ENCODE measurements at places on chromosomes 13 and 19.
A peak's percentile ranks its signal among the peaks of the same experiment; 100 is the strongest.

DNA sequence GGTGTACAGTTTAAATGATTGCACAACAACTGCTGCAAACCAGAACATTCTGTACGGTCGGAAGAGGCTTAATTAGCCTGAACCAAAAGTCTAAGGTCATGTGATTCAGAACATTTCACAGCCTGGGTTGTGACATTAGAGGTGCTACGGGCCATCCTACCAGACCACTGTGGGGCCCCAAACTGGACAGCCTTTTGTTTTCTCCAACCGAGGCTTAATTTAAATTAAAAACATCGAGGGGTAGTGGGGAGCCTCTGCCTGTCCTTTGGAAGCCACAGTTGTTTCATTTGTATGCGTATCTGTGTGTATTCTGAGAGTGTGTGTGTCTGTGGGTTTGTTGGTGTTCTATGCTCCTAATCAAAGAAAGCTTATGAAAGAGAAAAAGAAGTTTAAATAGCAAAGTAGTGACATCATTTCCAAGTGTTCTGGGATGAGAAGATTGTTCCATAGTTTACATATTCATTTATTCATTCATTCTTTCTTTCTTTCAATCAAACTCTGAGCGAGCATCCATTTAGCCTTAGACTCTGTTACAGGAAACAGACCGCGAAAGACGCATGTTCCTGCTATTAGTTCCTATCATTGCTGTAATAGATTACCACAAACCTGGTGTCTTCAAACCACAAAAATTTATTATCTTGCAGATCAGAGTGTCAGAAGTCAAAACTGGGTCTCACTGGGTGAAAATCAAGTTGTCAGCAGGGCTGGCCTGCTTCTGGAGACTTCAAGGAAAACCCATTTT is 444.8 kb downstream of the FOXO1 start:
- peak; percentile 34 for DNase-seq

DNA sequence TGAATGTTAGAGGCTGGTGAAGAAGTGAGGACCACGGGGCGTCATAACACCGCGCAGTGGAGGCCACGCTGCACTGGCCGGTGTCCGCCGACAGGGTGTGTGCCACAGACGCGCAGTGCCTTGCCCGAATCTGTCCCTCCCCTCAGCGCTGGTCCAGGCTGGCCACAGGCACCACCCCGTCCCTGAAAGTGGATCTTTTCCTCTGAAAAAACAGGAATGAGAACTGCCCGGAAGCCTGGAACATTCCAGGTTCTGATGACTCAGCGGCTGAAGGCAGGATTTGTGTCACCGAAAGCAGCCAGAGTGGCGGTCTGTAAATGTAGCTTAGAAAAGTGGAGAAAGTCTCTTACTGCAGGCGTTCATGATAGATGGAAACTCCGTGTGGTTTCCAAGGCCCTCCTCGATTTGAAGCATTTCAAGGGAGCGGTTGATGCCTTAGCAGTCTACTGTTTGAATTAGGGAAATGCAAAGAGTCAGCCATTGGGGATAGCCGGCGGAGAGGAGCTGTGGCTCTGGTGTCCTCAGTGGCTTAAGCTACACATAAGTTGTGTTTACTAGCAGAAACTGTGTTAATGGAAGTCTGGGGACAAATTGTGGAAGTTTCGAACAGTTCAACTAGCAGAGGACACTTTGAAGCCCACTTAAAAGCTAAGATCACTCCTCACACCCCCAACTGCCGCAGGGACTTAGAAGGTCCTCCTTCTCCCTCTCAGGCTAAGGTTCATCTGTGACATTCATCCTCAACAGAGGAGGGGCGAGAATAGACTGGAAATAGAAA is 70.8 kb downstream of the NUFIP1 start:
- peak; percentile 91 for DNase-seq

DNA sequence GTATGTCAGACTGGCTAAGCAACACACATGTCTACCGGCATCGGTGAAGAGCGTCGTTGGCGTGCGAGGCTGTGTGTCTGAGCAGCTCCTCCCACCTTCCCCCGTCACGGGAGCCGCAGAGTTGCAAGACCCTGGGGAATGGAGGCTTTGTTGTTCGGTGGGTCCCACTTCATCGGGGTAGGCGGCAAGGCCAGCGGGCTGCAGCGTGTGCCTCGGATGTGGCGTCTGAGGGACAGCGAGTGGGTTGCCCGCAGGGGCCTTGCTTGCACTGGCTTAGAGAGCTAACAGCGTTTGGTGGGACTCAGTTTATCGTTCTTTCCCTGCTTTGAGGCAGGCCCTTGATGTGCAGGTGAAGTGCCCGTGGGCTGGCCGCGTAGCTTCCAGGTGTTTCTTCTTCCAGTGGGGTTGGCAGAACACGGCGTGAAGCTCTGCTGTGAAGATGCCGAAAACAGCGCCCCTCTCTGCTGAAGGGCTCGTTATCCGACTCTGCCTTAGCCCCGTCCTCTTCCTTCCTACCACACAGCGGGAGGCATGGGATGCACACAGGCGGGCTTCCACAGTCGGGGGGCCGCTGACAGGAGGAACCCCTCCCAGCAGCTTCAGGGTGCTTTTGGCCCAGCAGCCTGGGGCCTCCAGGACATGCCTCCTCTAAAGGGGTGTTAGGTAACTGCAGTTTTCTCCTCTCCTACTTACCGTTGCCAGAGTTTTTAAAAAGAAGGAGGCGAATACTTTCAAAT is 85.2 kb downstream of the ATP11A start:
- DNase-seq, result no peak

- no peak for DNase-seq
Measured at GRCh38 chr13:106998664-106999063, 430.7 kb upstream of the ARGLU1 start.

DNA sequence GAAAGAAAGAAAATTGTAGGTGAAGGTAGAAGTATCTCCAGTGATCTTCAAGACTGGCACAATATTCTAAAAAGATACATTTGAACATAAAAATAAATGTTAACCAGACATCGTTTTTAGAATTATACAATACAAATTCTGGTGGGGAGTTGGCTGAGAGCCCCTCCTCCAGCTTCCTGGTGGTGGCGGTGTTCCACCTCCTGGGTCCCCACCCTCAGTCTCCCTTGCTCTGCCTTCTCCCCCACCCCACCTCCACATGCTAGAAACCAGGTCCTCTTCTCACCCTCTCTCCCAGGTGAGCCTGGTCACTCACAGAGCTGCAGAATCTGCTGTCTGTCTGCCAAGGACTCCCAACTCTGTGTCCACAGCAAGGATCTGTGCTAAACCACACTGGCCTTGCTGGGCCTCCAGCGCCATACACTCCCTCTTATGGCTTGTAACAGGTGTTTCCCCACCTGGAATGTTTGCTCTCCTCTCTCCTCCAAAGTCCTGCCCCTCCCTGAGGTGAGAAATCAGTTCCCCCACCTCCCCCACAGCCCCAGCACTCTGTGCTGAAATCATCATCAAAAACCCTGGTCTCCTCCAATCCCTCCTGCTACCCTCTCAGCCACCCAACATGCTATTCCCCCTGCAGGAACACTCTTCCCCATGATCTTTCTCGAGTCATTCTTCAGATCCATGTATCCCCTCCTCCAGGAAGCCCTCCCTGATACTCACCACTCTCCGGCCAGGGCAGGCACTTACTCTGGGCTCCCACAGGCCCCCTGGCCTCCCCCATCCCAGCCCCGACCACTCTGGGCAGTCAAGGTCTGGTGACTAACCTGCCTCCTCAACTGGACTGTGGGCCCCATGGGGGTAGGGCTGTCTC is 20.5 kb upstream of the CYP2S1 start:
- DNase-seq, result no peak

- no peak for DNase-seq
Measured at GRCh38 chr19:51440846-51441409, 17.3 kb downstream of the SIGLEC8 start.

DNA sequence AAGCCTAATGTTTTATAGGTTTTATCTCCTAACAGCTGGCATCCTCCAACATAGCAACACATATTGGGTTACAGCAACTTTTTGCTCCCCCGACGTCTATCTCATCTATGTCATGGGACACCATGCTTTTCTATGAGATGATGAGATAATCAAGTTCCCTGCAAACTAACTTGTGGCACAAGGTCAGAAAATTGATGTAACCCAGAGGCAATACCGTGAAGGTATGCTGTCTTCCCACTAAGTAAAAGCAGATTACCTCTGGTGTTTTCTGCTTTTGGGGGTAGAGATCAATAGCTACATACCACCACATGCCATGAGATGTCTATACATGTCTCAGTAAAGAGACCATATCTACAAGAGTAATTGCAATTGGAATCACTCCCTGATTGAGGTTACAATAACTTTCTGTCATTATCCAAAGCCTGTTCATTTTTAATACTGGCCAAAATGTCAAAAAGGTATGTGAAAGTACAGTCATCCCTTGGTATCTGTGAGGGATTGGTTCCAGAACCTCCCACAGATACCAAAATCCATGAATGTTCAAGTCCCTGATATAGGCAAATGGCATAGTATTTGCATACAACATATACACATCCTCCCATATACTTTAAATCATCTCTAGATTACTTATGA is 131.3 kb downstream of the CYSLTR2 start:
- no peak for DNase-seq

GRCh38 chr13:63605962-63606361 is 2190.3 kb upstream of the PCDH20 start:
- no peak for DNase-seq

DNA sequence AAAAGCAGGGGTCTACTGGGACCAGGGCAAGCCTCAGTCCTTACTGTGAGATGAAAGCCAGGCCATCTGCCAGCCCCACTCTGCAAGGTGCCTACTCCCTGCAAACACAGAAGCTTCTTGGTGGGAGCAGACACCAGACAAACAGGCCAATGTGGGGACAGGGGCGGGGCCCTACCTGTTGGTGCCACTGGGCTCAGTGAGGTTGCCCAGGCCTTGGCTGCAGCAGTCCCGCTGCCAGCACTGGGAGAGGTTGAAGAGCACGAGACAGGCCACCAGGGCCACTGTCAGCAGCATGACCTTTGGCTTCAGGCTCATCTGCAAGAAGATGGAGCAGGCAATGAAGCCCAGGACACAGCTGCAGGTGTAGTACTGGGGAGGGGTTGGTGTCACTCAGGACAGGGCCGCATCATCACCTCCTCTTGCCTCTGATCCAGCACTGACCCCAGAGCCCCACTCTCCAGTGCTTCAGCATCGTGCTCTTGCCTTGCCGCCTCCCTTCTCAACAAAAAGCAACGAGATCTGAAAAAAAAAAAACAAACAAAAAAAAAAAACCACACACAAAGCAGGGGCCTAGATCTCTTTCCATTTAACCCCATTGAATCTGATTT is 72.6 kb downstream of the NBEA start:
- DNase-seq, result no peak

DNA sequence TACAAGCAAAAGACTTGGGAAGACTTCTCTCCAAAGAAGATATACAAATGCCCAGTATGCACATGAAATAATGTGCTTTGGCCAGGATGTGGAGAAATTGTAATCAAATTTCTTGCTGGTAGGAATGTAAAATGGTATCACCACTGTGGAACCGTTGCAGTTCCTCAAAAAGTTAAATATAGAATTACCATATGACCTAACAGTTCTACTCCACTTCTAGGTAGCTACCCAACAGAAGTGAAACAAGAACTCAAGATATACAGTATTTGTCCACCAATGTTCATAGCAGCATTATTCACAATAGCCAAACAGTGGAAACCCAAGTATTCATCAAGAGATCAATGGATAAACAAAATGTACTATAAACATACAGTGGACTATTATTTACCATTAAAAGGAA is 95.0 kb upstream of the KLF5 start:
- DNase-seq, result no peak

DNA sequence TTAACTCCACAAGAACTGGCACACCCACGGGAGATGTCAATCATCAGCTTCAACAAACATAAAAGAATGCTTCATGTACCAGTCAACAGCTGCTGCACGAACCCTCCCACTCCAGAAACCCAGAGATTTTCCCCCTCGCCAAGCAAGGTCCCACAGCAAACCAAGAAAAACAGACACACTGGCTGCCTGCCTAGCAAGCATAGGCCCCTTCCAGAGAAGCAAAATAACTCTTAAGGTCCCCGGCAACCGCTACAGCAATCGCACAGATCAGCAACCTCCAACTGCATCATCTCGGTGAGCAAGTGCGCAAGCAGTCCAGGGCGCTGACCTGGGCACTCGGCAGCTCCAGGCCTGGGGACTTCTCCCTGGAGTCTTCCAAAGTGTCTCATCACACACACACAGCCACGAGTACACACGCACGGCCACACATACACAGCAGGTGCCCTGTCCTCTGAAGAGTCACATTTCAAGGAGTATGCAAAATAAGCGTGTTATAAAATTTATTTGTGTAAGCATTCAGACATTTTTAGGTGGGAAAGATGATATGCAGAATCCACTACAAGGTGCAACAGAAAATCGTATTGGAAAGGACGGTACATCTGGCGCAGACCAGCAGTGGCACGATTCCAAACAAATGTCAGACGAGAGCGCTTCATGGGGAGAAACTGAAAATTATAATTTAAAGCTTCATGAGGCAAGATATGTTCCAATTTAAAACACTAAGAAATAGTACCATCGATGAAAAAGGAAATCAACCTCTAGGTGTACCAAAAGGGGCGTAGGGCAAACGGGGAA is 125.0 kb downstream of the STK24 start:
- no peak for DNase-seq

GRCh38 chr13:88887045-88887662 is 1216.0 kb downstream of the SLITRK5 start:
- DNase-seq, result no peak

DNA sequence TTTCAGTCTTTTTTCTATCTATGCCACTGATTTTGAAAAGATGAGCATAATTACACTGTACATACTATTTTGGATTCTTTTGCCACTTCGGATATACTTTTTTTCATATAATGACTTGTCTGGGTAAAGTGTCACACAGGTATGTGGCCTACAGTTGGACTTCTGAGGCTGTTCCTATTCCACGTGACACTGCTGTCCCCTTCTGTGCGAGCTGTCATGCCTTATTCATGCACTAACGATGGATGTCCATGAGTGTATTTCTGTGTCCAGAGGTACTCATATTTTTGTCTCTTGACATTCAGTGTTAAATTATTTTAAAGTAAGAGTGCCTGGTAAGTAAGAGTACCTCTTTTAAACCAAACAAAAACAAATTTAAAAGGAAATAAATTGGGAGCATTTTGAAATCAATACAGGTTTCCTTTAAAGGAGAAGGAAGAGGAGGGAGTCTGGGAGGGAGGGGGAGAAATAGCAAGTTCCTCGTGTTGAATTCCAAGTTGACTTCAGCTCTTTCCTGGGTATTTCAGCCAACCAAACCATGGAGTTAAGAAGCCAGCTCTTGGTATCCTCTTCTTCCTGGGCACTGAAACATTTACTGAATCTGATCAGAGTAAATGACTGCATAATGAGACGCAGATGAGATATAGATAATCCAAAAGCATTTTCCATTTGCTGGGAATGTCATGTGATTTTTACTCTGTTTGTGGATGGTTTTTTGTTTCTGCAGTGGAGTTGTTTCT is 61.3 kb downstream of the TNFRSF19 start:
- no peak for DNase-seq

GRCh38 chr19:3503036-3503572 is 2.6 kb upstream of the DOHH start:
- no peak for DNase-seq

- no peak for DNase-seq
Measured at GRCh38 chr13:27962128-27962841, 6.8 kb downstream of the CDX2 start.

GRCh38 chr13:95982144-95982543 is 71.1 kb downstream of the UGGT2 start:
- DNase-seq, result no peak

- DNase-seq, result no peak
Measured at GRCh38 chr19:2176337-2176994, 12.7 kb downstream of the DOT1L start.

Data from retinal pigment epithelial cell (primary cell).